Fibroblast of skin of back (primary cell): ENCODE measurements at places on chromosomes 13 and 19.

DNA sequence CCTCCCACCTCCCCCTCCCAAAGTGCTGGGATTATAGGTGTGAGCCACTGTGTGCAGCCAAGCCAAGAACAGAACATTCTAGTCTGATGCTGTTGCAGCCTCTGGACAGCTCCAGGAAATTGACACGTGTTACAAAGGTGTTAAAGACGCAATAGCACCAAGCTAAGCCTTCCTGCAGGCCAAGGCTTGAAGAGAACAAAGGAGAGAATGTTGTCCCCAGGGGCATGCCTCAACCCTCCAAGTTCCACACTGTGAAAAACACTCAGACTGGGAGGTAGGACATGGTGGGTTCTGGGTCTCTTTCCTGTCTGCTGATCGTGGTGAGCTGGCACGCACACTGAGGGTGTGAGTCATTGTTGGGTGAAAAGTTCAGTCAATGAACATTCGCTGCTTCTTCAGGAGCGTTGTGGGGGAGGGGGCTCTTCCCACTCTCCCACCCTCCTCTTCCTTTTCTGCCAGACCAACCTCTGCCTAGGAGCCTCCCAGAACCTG lies 5.3 kb upstream of the PTPRS start:
- peak; percentile 86 for DNase-seq

- DNase-seq: no peak
Measured at GRCh38 chr13:24038405-24038804, 122.1 kb upstream of the SPATA13 start.

GRCh38 chr13:50361282-50361681 lies 346.0 kb downstream of the KCNRG start:
- no peak for DNase-seq

GRCh38 chr13:45339867-45340266 lies 1.1 kb downstream of the TPT1 start:
- DNase-seq: no peak

GRCh38 chr13:51246418-51247277 lies 24.4 kb downstream of the FAM124A start:
- DNase-seq: no peak

DNA sequence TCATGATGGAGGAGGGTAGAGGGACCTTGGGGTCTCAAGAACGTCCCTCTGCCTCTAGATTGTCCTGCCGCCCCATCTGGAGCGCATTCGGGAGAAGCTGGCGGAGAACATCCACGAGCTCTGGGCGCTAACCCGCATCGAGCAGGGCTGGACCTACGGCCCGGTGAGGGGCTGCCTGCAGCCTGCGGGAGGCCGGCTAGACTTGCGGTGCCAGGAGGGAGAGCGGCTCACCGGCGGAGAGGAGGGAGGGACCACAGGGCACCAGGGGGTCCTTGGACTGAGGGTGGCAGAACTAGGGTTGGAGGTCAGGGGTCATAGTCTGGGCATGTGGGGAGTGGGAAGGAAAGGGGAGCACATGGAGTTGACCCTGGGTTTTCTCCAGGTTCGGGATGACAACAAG lies 29.9 kb downstream of the RYR1 start:
- no peak for DNase-seq

DNA sequence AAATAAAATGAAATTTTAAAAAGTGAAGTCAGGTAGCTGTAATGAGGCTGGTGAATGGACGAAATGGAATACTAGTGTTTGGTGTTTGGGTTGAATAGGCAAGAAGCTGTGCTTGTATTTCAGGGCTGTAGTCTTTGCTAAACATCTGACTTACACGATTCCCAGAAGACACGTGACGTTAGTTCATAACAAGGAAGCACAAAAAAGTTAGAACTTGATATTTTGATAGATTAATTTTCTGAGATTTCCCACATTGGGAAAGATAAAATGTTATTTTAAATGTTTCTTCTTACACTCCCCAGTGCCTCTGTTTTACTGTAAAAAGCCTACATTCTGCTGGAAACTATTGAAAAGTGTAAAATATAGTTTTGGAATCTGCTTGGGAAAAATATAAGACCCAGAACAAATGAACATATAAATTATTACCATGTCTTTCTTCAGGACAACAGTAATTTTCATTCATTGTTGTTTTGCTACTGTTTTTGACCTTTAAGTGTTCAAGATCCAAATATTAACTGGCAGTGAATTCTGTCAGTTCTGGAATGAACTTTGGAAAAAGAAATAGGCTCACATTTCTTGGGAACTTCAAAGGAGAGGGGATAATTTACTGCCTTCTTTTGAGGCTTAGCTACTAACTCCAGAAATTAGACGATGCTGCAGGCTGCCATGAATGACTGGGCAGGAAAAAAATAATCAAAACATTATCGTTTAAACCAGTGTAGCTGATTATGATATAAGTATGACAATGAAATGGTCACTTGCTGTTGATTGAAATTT lies 241.3 kb downstream of the SLITRK6 start:
- no peak for DNase-seq

GRCh38 chr13:25329706-25330105 lies 28.3 kb downstream of the NUP58 start:
- DNase-seq: peak; percentile 13

GRCh38 chr13:99322297-99323103 lies 15.3 kb upstream of the GPR183 start:
- peak; percentile 85 for DNase-seq

DNA sequence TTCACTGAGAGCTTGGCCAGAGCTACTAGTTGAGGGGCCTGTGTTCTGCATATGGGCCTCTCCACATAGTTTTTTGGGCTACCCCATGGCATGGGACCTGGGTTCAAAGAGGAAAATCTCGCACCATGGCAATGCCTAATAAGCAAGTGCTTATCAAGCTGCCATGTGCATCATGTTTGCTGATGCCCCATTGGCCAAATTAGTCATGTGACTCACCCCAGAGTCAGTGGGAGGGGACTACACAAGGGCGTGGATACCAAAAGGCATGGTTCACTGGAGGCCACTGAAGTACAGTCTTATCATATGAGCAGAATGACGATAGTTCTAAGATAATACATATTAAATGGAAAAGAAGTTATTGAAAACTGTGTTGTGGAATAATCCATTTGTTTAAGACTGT lies 214.8 kb downstream of the LMO7 start:
- peak; percentile 37 for DNase-seq

- DNase-seq: no peak
Measured at GRCh38 chr19:7478173-7478842, 10.5 kb downstream of the PEX11G start.

GRCh38 chr19:5263615-5264014 lies 77.0 kb downstream of the PTPRS start:
- no peak for DNase-seq

- DNase-seq: no peak
Measured at GRCh38 chr19:825897-826644, 1.6 kb upstream of the AZU1 start.

DNA sequence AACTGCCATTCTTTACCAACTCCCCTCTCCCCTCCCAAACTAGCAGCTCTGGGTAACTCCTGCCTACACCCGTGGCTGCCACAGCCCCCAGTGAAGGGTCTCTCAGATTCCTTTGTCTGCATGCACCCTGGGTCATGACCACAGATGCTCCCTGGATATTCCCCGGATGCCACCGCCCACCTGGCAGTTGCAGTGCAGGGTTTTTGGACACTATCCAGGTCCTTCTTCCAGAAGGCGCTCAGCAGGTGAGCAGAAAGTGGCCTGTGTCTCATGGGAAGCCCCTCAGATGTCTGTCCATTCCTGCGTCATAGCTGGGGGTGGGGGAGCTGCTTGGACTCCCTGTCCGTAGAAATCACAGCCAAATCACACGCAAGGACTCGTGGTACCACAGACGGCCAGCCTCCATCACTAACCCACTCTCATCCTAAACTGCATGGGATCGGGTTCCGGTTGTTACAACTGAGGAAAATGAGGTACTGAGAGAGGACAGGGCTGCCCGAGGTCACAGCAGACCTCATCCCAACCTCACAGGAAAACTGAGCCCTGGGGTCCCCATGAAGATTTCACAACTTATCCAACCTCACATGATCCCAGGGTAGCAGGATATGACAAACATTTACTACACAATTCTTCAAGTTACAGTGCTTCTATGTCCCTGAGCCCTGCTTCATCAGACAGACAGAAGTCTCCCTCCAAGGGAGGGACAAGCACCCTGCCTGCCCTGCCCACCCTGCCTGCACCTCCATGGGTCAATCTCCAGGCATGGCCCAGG lies 38.6 kb downstream of the ELL start:
- no peak for DNase-seq

DNA sequence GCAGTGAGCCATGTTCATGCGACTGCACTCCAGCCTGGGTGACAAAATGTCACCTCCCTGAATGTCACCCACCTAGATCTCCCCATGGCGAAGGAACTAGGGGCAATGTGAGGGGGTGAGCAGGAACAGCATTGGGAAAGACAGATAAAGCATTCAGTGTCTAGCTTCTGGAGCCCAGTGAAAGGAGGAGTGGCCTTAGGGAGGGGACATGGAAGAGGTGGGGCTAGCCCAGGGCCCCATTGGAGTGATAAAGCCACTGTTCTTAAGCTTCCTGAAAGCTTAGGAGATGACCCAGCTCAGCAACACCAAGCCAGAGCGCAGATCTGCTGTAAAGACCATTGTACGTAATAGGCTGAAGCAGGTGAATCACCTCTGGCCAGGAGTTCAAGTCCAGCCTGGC lies 13.0 kb upstream of the KCNN1 start:
- DNase-seq: no peak

GRCh38 chr19:30366282-30366681 lies 5.9 kb upstream of the ZNF536 start:
- DNase-seq: no peak

GRCh38 chr13:67740871-67741535 lies 510.9 kb upstream of the PCDH9 start:
- peak; percentile 8 for DNase-seq

DNA sequence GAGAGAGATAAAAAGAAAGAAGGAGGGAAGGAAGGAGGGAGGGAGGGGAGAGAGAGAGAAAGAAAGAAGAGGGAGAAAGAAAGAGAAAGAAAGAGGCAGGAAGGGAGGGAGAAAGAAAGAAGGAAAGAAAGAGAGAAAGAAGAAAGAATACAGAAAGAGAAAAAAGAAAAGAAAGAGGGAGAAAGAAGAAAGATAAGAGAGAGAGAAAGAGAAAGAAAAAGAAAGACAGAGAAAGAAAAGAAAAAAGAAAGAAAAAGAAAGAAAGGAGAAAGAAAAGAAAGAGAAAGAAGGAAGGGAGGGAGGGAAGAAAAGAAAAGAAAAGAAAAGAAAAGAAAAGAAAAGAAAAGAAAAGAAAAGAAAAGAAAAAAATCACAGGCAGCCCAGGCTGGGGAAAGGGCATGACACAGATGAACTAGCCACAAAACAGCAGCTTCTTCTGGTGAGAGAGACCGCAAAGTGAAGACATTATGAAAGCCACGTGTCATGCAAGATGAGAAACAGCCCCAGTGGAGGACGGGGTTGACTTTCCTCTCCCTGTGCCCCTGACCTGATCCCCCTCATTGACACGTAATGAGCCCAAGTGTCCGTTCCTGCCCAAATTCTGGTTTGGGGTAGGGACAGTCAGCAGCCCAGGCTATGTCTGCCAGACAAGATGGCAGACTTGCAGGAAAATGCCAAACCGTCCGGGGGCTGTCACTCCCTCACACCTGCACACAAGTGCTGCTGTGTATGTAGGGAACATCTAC lies 102.1 kb downstream of the INSR start:
- DNase-seq: peak; percentile 35

- no peak for DNase-seq
Measured at GRCh38 chr19:2132731-2133490, 18.5 kb downstream of the AP3D1 start.

- DNase-seq: peak; percentile 52
Measured at GRCh38 chr13:24502533-24503378, 9.8 kb downstream of the PARP4 start.

DNA sequence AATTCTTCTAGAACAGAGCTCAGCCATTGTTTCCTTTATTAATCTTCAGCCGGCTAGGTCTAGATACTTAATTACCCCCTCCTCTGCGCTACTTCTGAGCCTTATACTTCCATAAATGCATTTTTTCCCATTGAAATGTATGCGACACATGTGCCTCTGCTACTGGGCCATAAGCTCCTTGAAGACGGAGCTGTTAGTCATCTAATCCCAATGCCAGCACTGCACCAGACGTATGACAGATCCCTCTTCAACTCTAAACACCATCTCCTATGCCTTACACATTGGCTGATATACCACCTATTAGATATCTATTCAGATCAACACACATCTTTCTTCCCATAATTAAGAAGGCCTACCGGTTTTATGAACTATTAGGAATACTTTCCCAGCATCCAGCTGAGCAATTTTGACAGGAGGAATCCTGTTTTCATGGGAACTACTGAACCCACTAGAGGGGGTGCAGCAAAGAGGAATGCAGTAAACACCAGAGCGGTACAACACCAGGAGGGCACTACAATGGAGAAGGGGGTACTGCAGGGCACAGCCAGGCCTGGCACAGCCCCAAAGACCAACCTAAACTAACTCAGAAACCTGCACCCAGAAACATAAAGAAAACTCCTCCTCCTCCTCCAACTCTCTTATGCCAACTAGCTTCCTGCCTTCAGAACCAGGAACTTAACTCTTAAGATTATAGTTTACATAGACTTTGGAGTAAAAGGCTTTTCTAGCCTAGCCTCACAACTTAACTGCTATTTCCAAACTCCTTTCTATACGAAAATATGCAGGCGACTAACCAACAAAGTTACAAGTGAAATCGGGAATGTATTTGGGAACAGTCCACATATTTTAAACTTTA lies 18.7 kb downstream of the STK24 start:
- DNase-seq: peak; percentile 66

DNA sequence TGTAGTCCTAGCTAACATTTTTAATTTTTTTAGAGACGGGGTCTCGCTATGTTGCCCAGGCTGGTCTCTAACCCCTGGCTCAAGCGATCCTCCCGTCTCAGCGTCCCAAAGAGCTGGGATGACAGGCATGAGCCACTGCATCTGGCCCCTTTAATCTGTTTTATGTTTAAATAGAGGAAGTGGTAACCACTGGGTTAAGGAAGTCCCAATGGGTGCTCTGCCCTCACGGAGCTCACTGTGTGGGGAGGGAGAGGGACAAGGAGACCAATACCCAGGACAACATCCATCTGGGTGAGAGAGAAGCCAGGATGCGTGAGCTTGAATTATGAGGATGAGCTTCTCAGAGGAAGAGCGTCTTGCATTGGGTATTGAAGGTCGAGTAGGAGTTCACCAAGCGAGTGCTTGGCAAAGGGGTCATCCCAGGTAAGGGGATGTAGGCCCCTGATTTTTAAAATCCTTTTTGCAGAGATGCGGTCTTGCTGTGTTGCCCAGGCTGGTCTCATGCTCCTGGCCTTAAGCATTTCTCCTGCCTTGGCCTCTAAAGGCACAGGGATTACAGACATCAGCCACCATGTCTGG lies 13.8 kb downstream of the YJU2 start:
- no peak for DNase-seq

DNA sequence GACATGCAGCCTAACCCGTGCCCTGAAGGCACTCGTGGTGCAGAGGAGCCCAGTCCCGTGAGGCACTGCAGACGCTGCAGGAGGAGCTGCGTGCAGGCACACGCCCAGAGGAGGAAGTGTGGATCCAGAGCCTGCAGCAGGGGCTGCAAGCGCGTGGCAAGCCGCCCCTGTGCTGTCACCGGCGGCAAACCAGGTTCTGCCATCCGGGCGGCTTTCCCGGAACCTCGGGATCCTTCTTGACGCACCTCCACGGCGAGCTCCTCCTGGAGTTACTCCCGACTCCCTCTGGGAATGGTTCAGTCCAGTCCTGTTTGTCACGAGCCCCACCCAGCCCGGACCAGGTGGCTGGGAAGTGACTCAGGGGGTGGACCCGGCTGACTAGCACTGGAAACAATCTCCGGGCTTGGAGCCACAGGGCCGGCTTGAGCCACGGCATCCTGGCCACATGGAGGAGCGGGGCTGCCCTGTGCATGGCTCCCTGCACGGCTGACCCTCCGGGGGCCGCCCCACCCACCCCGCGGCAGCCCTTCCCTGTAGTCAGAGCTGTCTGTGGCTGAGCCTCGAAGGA lies 10.2 kb downstream of the DPP9 start:
- DNase-seq: peak; percentile 87

- DNase-seq: peak; percentile 35
Measured at GRCh38 chr13:72125561-72125960, 258.6 kb upstream of the DACH1 start.
